ENCODE measurements at places on chromosomes 5 and 9.

DNA sequence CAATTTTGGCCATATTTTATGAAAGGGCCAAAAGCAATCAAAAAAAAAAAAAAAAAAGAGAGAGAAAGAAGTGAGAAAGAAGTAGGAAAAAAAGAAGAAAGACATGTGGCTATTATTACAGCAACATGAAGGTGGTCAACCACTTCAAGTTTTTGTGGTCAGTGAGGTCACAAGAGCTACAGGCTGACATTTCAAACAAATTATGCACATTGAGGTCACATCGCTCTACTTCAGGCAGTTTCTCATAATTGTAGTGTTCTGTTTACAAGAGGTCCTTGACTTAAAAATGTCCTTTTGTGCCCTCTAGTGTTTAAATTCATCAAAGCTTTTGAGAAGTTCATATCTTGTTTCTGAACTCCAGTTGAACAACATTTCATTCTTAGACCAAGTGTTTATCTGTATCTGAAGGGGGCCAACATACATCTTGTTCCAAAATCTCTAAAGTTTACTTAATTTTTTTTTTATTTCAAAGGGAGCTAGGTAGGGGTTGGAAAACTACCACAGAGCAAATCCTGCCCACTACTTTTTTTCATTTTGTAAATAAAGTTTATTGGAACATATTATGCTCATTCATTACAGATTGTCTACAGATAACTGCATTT lies 513.1 kb downstream of the PDE4D start:
- peak; percentile 9 for DNase-seq

- DNase-seq, result no peak
Measured at GRCh38 chr5:72558383-72558782, 51.2 kb upstream of the ZNF366 start.

DNA sequence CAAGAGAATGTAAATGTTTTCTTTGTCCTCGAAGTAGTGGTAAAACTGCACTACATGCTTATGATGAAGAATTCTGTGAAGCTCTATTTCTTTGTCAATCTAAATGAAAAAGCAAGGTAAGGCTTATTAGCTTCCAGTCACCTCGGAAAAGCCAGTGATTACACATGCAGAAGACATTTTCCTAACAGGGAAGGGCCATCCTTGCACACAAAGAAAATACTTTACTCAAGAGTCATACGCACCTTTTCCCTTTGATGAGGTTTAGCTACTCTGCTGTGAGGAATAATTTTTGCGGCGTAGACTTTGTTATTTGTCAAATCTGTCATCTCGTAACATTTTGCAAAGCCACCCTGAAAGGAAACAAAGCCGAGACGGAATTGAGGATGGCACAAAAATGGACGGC lies 1.1 kb downstream of the PLK2 start:
- no peak for DNase-seq

DNA sequence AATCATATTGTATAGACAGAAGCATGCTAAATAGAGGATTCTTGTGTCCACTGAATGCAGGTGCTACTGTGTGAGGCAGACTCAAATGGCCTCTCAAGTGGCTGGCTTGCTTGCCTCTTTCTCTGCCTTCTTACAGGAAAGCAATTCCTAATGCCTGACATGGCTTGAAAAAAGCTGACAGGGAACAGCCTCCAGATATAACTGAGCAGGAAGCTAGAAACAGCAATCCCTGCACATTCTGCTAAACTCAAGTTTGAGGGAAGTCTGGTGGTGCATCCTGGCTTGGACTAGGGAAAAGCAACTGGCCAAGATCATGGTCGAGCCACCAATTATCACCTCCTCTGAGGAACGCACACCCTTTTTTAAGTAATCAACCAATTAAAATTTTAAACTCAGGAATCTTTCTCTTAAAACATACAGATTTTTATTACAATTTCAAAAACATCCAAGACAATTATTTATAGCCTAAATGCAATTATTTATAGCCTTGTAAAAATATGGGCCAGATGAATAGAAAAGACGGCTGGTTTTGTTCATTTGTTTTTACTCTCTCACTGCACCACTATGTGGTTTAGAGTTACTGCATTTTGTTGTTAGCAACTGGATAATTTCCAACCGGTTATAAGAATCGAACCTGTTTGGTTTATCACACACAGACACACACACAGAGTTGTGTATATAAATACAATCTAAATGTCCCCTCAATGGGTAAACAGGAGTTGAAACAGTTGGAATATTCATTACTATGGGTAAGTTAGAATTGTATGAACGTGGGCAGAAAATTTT lies 290.9 kb upstream of the ANKRD55 start:
- no peak for DNase-seq

- no peak for DNase-seq
Measured at GRCh38 chr9:20559231-20559890, 62.9 kb downstream of the MLLT3 start.

DNA sequence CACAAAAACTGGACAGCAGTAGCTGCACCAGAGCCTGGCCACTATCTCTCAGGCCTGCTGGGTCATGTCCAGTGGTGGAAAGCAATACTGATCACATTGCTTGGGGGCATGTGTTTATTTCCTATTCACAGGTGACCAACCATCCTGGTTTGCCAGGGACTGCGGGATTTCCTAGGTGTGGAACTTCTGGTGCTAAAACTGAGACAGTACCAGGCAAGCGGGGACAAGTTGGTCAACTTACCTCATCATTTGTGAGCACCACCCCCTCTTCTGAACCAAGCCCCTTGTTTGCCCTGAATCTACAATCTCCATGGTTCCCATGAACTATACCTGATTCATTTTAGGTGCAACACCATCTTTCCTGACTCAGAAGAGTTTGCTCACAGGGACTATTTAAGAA lies 81.3 kb downstream of the TNC start:
- DNase-seq, result no peak

DNA sequence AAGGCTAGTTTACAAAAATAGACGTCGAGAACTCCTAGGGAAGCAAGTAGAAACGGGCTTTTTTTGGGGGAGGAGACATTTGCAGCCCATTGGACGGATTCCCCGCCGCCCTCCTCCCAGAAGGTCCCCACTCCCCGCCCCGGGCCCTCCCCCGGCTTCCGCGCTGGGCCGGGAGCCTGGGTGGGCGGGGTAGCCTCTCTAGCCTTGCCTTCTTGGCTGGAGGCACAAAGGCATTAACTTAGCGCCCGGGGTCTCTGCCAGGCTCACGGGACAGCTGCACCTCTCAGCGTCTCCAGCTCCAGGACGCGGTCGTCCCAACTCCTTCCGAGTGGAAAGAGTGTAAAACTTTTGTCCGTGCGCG lies at the start of gene DMRTA1:
Gene DMRTA1, plus strand, starts transcription at position 236 of the 361 bp plus-strand sequence. CDS start 242 bp downstream, outside the sequence.
- no peak for DNase-seq
